Glomerular endothelial cell (primary cell): ENCODE measurements at places on chromosomes 1 and 21. TPM values are rescaled to one million over a fixed set of nuclear protein-coding genes. Genes with fewer than 3 reads are reported as not detected.

Gene GSTM1
- total RNA-seq: 9.3 TPM in 1 of 2 replicates, not detected in the other

Gene KCNJ9
- not detected in 2 replicates for total RNA-seq

Gene CHIA
- not detected in 2 replicates for total RNA-seq

Gene FAM177B
- total RNA-seq: not detected in 2 replicates

Gene WLS
- 99.6 and 118 TPM in 2 replicates for total RNA-seq

Gene PTPN7
- total RNA-seq: 1.2 TPM in 1 of 2 replicates, not detected in the other

Gene RNF115
- 9.4 and 12.3 TPM in 2 replicates for total RNA-seq

Gene RNF186
- total RNA-seq: not detected in 2 replicates

Gene KRTAP19-2
- not detected in 2 replicates for total RNA-seq

Gene AIDA
- total RNA-seq: 62.6 and 72.3 TPM in 2 replicates

Gene LCA5L
- 0.53 and 2.0 TPM in 2 replicates for total RNA-seq

Gene CCNL2
- total RNA-seq: 111 and 189 TPM in 2 replicates

Gene REN
- total RNA-seq: 0.10 and 0.29 TPM in 2 replicates
